ENCODE measurements at places on chromosomes 11 and 22.

- peak; percentile 53 for DNase-seq
Measured at GRCh38 chr11:61336171-61336935, 3.3 kb downstream of the TKFC start.

- no peak for DNase-seq
Measured at GRCh38 chr11:127693686-127694085, 693.1 kb upstream of the KIRREL3 start.

DNA sequence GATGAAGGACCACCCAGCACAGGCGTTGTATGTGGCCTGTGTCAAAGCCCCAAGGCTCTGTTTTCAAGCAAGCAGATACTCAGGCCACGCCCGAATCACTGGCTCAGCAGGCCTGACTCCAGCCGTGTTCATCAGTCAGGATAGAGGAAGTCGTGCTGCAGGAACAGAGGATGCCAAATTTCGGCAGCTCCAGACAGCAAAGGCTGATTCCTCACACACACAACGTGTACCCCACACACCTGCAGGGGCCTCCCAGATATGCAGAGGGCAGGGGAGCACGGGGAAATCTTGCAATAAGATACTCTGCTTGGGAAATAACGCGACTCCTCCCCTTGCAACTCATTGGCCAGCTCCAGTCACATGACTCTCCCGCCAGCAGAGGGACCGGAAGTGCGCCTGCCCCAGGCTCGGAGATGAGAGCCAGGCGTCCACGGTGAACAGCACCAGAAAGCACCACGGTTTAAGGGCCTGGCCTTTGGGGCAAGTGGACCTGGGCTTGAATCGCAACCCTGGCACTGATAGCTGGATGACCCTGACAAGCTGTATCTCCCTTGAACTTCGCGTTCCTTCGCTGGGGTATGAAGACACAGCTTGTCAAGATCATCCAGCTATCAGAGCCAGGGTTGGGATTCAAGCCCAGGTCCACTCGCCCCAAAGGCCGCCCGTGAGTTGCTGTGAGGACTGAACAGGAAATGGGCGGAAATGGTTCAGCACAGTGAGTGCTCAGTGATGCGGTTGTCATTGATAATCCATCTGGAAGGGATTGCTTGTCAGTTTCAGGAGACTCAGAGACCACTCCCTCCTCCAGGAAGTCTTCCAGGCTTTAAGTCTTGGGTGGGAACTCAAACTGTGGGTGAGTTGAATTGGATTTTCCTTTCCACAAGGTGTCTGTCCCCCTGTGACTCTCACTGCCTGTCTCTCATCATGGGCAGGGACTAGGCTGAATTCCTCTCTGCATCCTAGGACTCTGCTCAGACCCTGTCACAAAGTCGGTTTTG, 88.5 kb downstream of the MYEOV start:
- DNase-seq: no peak

GRCh38 chr11:98099371-98099770, 921.4 kb upstream of the CNTN5 start:
- no peak for DNase-seq

DNA sequence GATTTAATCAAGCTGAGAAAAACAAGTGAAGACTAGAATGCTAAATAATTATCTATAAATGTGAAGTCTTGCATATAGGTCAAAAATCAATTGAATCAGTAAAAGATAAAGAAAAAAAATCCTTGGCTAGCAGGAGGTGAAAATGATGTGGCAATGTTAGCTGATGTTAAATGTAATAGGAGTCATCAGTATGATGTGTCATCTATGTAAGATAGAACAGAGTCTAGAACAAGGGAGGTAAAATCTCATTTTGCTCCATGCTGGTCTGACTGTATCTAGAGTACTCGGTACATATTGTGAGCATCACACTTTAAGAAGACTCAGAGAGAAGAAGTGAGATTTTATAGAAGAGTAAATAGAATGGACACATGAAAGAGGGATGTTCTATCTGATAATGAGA, 721.2 kb downstream of the ETS1 start:
- no peak for DNase-seq

- DNase-seq: no peak
Measured at GRCh38 chr22:44979154-44979553, 30.7 kb downstream of the PHF21B start.

DNA sequence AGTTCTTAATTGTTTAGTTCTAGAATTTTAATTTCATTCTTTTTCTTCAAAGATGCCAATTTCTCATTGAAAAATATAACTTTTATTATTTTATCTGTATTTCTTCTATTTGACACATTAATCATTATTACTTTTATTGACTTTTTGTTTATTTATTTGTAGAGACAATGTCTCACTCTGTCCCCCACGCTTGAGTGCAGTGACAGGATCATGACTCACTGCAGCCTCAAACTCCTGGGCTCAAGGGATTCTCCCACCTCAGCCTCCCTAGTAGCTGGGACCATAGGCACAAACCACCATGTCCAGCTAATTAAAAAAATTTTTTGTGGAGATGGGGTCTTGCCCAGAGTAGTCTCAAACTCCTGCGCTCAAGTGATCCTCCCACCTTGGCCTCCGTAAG, 30.3 kb upstream of the FBLN1 start:
- no peak for DNase-seq

GRCh38 chr11:13216711-13217075, 60.9 kb upstream of the BMAL1 start:
- no peak for DNase-seq

GRCh38 chr22:32144496-32145274, 14.4 kb downstream of the C22orf42 start:
- no peak for DNase-seq

DNA sequence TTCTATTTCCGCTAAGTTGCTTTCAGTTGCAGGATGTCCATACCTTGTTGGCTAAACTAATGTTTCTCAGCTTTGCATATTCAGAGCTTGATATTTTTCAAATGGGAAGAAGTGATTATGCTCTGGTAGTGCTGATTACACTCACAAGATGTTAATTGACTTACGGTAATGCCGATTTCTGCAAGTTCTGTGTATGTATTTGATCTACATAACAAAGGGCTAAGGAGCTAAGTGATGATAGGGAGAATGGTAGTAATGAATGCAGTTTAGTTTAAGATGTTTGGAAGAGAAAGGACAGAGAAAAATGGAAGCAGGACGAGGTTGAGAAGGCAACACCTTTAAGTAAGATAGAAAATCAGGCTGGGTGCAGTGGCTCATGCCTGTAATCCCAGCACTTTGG, 61.4 kb downstream of the FAM83F start:
- DNase-seq: no peak

DNA sequence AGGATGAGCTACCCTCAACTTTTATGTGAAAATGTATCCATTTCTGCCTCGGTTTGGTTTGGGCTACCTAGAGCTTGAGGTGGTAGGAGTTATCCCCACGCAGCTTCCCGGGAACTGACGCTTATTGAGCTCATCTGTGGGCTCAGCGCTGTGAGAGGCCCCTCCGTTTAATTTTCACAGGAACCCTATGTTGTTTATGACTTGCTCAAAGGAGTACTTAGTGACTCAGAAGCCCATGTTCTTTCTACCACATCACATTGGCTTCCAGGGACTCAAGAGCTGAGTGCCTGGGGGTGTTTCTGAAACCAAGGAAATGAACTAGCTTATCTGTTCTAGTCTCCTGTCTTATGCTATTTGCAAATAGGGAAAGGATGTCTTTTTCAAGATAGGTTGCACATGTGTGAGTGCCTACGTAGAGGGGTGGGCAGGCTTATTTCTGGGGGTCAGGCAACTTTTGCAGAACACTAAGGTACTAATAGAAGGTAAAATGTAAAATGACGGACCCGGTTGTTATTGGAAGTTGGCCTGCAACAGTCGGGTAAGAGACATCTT, 40.5 kb downstream of the MICAL2 start:
- no peak for DNase-seq

GRCh38 chr11:96474263-96474662, 84.5 kb downstream of the JRKL start:
- DNase-seq: no peak

DNA sequence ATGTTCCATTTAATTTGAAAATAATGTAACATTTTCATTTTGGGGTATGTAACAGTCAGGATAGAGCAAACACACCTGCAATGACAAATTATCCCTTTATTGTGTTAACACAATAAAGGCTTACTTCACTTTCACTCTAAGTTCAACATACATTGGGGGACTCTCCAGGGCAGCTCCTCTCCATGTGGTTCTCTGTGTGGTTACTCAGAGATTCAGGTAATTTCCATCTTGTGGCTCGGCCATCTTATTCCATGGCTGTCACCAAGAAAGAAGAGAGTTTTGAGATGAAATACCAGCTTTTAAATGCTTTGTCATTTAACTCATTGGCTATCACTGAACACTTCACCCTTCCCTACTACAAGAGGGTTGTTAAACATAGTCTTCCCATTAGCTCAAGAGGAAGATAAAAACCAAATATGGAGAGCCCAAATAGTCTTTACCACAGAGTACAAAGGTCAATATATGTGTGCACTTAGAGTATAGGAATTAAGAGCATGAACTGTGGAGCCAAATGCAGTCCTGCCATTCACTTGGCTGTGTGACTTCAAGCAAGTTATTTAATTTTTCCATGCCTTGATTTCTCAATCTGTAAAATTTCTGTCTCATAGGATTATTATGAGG, 10.6 kb upstream of the TPH1 start:
- DNase-seq: no peak

- DNase-seq: no peak
Measured at GRCh38 chr11:118117790-118118601, 31.2 kb upstream of the SMIM35 start.

DNA sequence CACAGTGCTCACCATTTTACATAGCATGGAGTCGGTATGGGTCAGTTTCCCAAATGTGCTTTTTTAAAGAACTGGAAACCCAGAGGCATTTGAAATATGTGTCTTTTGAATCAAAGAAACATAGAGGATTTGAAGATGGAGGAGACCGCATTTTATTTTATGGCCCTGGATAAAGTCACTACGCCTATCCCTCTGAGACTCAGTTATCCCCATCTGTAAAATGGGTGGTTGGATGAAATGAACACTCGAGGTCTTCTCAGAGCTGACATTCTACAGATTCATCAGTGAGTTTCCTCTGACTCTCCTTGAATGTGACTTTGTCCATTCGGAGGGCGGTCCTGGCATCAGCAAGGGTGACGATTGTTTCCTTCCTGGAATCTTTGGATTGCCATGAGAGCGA, 135.1 kb downstream of the MIAT start:
- DNase-seq: no peak

DNA sequence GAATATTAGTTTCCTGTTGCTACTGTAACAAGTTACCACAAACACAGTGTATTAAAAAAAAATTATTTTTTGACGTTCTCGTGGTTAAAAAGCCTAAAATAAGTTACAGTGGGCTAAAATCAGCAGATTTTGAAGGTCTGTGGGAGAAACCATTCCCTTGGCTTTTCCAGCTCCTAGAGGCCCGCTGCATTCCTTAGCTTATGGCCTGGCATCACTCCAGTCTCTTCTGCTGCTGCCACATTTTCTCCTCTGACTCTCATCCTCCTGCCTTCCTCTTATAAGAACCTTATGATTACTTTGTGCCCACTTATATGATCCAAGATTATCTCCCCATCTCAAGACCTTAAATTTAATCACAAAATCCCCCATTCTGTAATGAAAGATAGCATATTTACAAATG, 392.7 kb downstream of the GUCY1A2 start:
- no peak for DNase-seq

- no peak for DNase-seq
Measured at GRCh38 chr11:95725196-95725595, 64.4 kb downstream of the FAM76B start.

DNA sequence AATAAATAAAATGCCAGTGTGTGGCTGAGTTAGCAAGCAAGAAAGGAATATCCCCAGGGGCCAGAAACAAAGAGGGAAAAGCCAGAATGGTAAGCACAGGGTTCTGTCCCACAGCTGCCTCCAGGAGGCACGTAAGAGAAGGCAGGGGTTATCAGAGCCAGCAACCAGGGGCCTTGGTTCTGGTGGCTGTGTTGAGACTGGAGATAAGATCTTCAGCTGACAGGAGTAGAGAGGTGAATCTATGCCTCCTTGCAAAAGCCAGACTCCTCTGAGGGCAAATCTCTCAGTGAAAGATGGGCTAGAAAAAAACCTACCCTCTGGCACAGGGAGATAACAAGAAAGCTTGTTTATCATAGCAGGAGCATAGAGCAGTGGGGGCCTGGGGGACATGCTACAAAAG, 29.8 kb upstream of the NFAM1 start:
- no peak for DNase-seq

DNA sequence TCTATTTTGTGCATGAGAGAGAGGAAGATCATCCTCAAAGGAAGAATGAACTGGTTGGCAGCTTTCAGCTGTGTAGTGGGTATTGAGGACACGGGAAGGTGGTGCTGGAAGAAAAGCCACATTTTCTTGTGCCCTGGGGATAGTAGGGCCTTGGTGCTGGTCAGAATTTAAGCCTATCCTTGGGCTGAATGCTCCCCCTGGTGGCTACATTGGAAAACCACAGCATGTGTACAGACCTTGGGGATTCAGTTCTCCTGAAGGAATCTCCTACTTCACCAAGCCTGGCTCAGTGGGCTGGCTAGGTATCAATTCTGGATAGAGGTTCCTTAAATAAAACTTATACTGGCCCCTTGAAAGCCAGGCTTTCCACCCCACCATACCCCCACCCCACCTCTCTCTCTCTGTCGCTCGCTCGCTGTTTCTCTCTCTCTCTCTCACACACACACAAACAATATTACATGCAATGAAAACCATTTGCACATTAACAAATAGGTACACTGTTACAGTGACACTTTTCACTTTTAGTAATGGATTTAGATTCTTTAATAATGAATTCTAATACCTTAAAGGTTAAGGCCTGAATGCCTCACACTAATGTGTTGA, 2.8 kb upstream of the OR51M1 start:
- no peak for DNase-seq

All from omental fat pad (tissue), 4 donors.